ENCODE measurements at places on chromosomes 4 and X. TPM values are rescaled to one million over a fixed set of nuclear protein-coding genes. Genes with fewer than 3 reads are reported as not detected.

DNA sequence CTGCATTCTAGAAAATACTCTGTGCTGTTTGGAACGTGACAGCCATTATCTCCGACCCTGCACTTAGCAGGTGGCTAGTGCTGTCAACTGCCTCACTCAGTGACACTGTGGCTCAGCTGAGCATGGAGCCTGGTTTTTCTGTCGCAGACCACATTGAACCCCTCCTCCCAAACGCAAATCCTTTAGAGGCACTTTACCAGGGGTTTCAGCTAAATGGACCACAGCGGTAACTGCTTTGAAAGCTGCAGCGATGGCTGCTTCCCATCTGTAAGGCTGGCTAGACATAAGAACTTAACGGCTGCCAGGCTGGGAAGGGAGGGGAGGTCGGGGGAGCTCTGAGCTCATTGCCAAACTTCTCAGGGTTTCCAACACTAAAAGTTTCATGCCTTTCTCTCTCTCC, 8.1 kb downstream of the SLC34A2 start:
- H3K27ac ChIP-seq: no peak overlapping the region
- H3K27me3 ChIP-seq: no peaks in the 10 kb centered on the region
- H3K4me1 ChIP-seq: no peaks in the 10 kb centered on the region
- DNase-seq: no peak
- no peak overlapping the region for H3K4me3 ChIP-seq

DNA sequence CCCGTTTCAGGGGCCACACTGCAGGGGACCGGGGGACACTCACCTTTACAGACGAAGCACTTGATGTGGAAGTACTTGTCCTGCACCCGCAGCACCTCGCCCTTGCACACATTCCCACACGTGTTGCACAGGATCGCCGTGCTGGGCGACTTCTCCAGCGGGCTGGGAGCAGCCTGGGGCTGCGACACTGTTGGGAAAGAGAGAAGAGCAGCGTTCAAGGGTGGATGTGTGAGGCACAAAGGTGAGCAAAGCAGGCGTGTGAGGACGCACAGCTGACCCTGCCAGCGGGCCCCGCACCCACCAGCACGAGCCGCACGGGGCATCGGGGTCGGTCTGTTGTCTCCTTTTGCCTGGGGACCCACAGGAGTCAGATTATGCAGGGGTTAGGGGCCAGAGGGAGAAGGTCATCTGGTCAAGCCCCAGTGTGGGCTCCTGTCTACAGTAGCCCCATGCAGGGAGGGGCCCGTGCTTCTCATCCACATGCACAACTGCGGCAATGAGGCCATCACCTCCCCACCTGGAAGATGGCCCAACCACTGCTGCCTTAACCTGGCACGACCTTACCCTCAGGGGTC, 52.1 kb downstream of the ABLIM2 start:
- no peaks in the 10 kb centered on the region for H3K27me3 ChIP-seq
- H3K36me3 ChIP-seq: no peaks in the 10 kb centered on the region
- H3K4me3 ChIP-seq: no peak overlapping the region
- H3K4me1 ChIP-seq: no peaks in the 10 kb centered on the region
- DNase-seq: no peak

GRCh38 chr4:111506706-111507105, 638.5 kb upstream of the FAM241A start:
- H3K27me3 ChIP-seq: no peaks in the 10 kb centered on the region
- no peak overlapping the region for H3K4me3 ChIP-seq
- H3K27ac ChIP-seq: no peak overlapping the region
- DNase-seq: no peak
- no peaks in the 10 kb centered on the region for H3K4me1 ChIP-seq
- H3K36me3 ChIP-seq: no peaks in the 10 kb centered on the region

- H3K4me1 ChIP-seq: peaks cover 36% of the 10 kb centered on the region
- H3K27me3 ChIP-seq: no peaks in the 10 kb centered on the region
- H3K36me3 ChIP-seq: peaks cover 32% of the 10 kb centered on the region
- H3K4me3 ChIP-seq: no peak overlapping the region
Observed at GRCh38 chrX:119646515-119646914, 40.3 kb upstream of the NKRF start.

DNA sequence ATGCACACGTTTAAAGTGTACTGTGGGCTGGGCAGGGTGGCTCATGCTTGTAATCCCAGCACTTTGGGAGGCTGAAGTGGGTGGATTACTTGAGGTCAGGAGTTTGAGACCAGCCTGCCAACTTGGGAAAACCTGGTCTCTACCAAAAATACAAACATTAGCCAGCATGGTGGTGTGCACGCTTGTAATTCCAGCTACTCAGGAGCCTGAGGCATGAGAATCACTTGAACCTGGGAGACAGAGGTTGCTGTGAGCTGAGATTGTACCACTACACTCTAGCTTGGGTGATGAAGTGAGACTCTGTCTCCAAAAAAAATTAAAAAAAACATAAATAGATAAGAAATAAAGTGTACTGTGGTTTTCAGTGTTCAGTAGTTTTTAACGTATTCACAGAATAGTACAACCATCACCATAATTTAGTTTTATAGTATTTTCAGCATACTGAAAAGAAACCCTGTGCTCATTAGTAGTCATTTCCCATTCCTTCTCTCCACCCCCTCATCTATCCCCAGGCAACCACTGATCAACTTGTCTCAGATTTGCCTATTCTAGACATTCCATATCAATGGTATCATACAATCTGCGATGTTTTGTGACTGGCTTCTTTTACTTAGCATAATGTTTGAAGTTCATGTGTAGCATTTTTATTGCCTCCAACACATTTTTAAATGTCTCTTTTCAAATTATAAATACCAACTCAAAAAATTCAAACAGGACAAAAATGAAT, 19.1 kb downstream of the SLAIN2 start:
- peaks cover 15% of the 10 kb centered on the region for H3K4me1 ChIP-seq
- no peak overlapping the region for H3K4me3 ChIP-seq
- H3K27ac ChIP-seq: no peak overlapping the region
- peaks cover 2% of the 10 kb centered on the region for H3K36me3 ChIP-seq

GRCh38 chr4:48275247-48275646, 5.6 kb upstream of the TEC start:
- H3K4me1 ChIP-seq: peaks cover 11% of the 10 kb centered on the region
- H3K4me3 ChIP-seq: no peak overlapping the region
- no peak overlapping the region for H3K27ac ChIP-seq

GRCh38 chrX:10367406-10367805, 210.6 kb downstream of the CLCN4 start:
- H3K4me1 ChIP-seq: no peaks in the 10 kb centered on the region
- no peak overlapping the region for H3K4me3 ChIP-seq
- no peaks in the 10 kb centered on the region for H3K36me3 ChIP-seq
- DNase-seq: no peak

DNA sequence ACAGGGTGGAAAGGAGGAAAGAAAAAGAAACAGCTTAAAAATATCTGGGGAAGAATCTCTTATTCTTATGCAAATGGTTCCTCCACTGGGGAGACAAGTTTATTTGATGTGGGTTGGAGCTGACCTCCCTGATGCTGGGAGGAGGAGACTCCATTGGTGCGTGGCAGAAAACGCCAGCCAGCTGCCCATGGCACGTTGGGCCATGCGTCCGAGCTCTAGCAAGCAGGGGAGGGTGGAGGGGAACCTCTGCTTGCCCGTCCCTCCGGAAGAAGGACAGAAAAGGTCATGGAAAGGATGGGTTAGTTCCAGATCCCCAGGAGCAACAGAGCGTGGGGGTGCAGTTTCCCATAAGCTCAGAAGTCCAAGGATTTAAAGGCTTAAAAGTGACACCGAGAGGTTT, 210.4 kb downstream of the KLHL4 start:
- H3K36me3 ChIP-seq: no peaks in the 10 kb centered on the region
- H3K4me1 ChIP-seq: no peaks in the 10 kb centered on the region
- DNase-seq: no peak
- no peaks in the 10 kb centered on the region for H3K27me3 ChIP-seq
- H3K4me3 ChIP-seq: no peak overlapping the region

Gene MSANTD1
- 0.69 TPM for total RNA-seq

Gene CT47B1
- total RNA-seq: not detected

All from activated CD4-positive, alpha-beta T cell treated with anti-CD3 and anti-CD28 coated beads for 36 hours (primary cell).